Brain pericyte (primary cell): ENCODE measurements at places on chromosomes 3 and 15.

DNA sequence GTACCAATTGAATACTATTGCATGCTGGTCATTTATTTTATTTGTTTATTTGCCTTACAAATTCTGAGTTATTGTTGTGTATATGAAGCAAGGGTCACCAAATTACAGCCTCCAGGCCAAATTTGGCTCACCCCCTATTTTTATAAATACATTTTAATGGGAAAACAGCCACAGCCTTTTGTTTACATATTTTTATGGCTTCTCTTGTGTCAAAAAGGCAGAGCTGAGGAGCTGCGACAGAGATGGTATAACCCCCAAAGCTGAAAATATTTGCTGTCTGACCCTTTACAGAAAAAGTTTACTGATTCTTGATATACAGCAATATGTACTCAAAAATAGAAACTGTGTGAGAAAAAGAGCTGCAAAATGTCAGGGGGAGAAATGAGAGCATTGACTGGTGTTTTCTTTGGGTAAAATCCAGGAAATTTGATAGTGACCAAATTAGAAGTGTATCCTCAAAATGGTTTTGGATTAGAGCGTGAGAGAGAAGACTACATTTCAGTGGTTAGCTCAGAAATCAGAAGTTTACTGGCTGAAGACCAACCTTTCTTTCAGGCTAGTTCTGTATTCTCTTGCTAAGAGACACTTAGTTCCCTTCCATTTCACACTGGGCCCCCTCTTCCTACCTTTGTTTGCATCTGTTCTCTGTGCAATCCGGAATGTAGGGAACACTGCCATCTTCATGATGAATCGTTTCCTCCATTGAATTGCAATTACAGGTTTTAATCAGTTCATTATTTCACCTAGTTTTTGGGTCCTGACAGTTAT is 757.8 kb downstream of the AGBL1 start:
- peak; percentile 1 for DNase-seq

DNA sequence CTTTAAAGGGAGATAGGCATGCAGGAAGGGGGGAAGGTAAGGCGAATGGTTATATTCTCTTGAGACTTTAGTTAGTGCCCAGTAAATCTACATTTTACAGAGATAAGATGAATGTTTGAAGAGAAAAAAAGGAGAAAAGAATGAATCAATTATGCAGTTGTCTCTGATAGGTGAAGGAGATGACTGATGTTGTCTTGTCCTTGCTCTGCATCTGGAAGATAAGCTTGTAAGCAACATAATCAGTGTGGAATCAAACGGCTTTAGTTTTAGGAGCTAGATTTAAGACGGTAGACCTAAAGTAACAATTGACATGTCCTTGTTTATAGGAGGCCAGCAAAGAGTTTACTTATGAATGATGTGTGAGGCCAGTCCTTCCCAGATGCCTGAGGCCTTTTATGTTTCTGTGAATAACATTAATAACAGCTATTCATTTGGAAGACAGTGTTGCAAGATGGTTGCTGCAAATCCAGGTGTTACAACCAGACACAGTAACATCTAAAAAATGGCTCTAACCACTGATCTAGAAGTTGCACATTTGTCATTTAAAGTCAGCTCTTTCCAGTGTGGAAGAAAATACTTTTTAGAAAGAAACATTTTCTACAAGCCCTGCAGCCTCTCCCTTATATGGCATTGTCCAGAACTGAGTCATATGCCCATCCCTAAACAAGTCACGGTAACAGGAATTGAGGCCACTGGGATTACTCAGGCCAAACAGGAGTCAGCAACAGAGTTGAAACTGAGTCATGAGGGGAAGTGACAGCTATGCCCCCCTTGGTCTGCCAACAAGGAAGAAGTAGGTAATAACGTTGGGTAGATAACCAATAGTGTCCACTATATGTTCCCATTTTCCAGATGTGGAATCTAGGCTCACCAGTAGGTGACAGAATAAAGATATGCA is 77.5 kb upstream of the FBN1 start:
- DNase-seq: no peak

- DNase-seq: no peak
Observed at GRCh38 chr3:134802428-134803050, 7.5 kb downstream of the EPHB1 start.

GRCh38 chr3:157327018-157327417 is 109.6 kb upstream of the PTX3 start:
- no peak for DNase-seq

DNA sequence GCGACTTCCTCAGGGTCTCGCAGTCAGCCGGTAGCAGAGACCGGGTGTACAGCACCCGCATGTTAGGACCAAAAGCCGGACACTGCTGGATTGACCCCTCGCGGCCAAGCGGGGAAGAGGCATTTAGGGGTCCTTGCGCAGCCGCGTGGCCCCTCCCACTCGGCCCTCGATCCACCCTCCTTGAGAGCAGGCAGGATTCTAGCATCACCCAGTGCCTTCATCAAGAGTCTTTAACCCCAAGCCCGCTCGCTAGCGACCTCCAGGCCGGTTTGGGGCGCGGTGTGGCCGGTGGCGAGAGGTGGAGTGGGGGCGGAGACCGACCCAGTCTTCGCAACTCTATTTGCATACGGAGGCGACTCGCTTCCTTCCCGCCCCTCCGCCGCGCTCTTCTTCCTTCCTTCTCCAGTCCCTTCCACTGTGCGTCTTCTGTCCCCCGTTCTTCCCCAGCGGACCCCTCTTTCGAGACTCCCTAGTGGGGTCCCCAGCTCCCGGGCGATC is at the start of gene ST6GAL1:
TSS of gene ST6GAL1 (plus strand) at position 384 of the 498 bp plus-strand sequence. CDS start 112,178 bp downstream, outside the sequence.
- no peak for DNase-seq

GRCh38 chr15:101090428-101090790 is 161.4 kb downstream of the CHSY1 start:
- DNase-seq: no peak

GRCh38 chr3:51779137-51779536 is at the start of gene IQCF6:
Gene IQCF6, minus strand, starts transcription at chr3:51779237. Its CDS starts 13 bp downstream, at chr3:51779224.
- DNase-seq: no peak

- no peak for DNase-seq
Observed at GRCh38 chr3:72017311-72017710, 232.4 kb upstream of the PROK2 start.

DNA sequence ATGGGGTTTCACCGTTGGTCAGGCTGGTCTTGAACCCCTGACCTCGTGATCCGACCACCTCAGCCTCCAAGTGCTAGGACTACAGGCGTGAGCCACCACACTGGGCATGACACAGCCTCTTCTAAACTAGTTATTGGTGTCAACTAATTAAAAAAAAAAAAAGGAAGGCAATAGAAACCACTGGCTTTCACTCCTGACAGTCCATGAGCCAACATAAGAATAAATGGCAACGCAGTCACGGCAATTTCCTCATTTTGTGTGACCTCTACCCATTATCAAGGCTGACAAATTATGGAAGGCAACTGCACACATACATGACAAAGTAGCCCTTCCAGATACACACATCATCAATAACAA is 5.9 kb downstream of the ARHGEF3 start:
- DNase-seq: no peak

DNA sequence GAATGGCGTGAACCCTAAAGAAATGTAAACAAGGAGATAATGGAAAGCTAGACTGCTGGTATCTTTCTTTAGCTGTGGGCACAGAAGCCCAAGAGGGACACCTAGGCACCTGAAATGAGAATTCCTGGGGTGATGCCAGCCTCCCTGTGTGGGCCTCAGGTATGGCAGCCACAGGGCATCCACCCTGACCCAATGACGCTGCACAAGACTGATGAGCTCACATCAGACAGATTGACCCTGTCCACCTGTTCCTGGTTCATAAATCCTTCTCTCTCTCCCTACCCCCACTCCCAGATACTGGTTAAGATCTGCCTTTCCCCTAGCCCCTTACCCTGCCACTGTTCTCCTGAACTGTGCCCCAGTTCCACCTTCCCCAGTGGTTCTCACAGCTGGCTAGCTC is 1.5 kb downstream of the GLB1 start:
- DNase-seq: no peak

GRCh38 chr3:134693804-134694203 is 43.0 kb upstream of the KY start:
- no peak for DNase-seq

DNA sequence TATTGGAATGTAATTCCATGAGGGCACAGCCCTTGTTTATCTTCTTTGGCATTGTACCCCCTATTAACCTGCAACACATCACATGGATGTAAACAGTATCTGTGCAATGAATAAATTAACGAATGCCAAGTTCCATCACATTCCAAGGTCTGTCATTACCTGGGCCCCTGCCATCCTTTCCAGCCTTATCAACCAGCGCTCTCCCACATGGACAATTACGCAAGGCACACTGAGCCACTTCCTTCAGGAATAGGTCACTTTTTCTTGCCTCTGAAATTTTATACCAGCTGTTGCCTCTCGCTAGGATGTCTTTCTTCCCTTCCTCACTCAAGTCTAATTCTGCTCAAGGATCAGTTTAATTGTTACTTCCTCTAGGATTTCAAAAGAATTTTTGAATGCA is 1051.8 kb upstream of the CFAP20DC start:
- no peak for DNase-seq

GRCh38 chr15:84840741-84841429 is 23.7 kb downstream of the ALPK3 start:
- DNase-seq: no peak

- DNase-seq: no peak
Observed at GRCh38 chr3:31858439-31858838, 122.6 kb downstream of the OSBPL10 start.

DNA sequence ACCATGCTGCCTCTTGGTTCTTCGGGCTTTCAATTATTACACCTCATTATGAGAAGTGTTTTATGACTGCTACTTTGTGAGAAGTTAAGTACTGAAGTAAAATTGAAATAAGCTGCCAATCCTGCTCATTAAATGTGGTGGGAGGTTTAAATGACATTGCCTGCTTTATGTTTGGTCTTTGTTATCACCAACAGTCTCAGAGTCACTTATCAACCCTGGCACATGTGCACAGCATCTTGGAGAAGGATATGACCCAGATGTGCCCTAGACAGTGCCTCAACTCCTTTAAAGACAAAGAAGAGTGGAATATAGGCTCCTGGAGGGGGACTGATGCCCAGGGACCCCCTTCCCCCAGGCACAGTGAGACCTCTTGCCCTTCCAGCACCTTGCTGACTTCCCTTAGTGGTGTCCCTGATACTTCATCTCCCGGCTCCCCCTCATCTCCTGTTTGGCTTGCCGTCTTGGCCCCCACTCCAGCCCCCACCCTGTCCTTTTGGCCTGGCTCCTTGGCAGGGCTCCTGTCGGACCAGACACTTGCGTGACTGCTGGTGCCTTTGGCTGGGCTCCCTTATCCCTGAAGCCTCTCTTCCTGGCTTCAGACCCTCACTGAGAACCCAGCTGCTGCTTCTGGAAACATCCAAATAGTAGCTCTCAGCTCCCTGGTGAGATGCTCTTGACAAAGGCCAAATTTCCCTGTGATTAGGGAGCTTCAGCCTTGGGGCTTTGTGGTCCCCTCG is 39.8 kb downstream of the ARHGAP31 start:
- DNase-seq: no peak

- no peak for DNase-seq
Observed at GRCh38 chr3:75171630-75172230, 492.4 kb upstream of the FRG2C start.

GRCh38 chr15:37586011-37586583 is 348.3 kb upstream of the TMCO5A start:
- no peak for DNase-seq

DNA sequence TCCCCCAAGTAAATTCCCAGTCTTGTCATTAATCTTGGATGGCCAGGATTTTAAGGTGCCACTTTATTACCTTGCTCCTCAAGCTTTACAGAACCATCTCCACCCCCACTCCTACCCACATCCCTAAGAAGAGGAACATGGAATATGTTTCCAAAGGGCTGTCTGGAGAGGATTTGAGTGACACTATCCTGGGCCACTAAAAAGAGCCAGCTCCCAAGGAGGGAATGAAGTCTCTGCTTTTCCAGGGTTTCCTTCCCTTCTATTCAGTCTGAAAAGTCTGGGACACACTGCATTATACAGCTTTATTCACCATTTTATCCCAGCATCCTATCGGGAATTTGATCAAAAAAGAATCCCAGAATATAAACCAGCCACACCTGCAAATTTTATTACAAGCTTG is 35.6 kb upstream of the MECOM start:
- DNase-seq: no peak
